Dorsolateral prefrontal cortex (tissue), 122 donors: ENCODE measurements at places on chromosomes 1 and 21.

DNA sequence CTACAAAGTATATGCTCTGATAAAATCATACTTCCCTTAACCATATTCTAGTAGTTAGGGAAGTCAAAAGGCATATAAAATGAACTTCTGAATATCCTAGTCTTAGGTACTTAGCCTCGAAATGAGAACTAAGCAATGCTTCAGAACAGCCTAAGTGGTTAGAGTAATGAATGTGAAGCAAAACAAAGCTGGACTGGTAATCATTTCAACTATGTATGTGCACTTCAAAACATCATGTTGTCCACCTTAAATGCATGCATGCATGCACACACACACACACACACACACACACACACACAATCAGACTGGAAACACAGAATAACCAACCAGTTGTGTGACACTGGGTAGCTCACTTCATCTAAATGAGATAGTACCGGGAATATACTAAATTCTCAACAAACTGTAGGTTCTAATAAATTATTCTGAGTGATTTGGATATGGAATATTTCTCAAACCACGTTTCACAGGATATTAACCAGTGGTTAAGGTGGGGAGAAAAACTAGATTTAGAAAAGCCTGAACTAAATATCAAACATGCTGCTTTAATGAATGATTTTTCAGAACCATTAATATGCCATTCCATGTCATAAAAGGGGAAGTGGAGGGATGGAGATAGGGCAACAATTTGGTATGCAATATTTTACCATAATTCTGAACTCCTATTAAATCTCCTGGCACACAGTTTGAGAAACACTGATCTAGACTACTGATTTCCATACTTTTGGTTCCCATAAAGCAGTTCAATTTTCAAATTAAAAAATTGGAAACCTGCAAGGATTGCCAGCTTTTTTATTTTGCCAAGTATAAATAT lies 19.5 kb downstream of the RNF115 start:
- DNase-seq: no peak

GRCh38 chr1:17485281-17485680 lies 45.8 kb upstream of the RCC2 start:
- DNase-seq: no peak

DNA sequence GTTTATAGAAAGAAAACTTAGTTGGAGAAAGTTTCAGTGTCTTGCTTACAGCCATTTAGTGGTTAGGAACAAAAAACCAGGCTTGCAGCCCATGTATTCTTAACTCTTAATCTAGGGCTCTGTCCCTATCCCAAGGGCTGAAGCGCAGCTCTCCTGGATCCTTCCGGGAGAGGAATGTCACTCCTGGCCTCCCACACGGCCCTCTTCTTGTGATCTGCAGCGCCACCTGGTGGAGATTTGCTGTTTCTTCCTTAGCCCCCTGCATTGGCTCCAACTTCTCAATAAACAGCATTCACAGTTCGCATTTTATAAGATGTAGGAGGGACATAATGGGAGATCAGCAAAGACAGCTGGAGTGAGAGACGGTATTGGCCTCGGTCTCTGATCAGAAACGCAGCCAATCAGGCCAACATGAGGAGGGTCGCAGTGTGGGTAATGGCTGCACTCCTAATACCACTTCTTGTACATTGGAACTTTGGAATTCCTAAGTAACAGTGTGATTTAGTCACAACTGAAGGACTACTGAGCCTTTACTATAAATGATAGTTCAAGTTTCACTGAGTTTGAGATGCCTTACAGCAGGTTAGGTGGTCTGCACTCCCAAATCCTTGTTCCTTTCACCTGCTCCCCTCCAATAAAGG lies 283.4 kb downstream of the ASTN1 start:
- DNase-seq: peak; percentile 67

DNA sequence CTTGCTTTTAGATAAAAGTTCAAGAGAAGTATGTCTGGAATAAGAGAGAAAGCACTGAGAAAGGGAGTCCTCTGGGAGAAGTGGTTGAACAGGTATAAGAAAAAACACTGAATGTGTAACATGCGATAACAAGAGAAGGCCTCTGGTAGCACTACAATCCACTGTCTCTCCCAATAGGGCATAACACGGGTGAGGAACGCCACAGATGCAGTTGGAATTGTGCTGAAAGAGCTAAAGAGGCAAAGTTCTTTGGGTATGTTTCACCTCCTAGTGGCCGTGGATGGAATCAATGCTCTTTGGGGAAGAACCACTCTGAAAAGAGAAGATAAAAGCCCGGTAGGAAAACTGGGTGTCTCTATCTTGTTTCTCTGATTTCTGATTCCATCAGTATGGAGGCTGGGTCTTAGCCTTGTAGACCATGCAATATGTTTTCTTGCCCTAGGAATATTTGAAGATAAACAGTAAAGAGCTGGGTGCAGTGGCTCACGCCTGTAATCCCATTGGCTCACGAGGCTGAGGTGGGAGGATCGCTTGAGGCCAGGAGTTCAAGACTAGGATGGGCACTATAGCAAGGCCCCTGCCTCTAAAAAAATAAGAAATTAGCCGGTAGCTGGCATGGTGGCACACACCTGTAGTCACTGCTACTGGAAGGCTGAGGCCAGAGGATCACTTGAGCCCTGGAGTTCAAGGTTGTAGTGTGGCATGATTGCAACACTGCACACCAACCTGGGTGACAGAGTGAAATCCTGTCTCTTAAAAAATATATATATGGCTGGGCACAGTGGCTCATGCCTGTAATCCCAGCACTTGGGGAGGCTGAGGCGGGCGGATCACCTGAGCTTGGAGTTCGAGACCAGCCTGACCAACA lies 40.4 kb downstream of the DAP3 start:
- DNase-seq: no peak

DNA sequence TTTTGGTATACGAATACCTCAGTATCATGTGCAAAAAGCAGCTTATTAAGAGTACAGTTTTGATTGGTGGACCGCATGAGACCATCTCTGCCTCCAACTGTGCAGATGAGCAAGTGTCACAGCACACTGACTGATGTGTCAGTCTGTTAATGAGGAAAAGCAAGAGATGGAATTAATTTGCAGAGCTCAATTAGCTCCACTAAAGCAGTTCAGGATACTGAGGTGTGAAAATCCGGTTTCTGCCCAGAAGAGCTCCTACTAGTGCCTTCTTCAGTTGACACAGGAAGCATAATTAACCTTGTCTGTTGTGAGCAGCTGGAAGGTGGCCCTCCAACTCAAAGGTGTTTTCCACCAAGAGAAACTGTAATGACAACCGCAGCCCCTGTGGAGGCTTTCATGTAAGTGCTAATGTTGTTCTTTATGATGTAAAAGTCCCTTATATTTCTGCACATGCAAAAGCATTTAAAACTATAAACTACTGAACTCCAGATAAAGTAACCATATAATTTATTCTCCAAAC lies 44.3 kb downstream of the PCNX2 start:
- DNase-seq: no peak

DNA sequence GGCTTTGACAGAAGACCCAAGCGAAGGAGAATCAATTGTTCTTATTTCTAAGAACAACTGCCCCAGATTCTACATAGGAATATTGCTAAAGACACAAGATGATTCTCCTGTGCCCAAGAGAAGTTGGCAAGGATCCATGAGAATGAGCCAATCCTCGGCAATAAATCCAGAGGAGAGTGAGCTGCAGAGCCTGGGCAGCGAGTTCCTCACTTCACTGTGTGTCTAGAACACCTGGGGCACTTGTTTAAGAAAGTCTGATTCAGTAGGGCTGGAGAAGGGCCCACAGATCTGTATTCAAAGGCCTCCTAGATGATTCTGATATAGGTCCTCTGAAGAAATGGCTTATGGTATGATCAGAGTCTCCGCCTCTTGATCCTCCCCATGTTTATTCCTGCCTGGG lies 31.8 kb downstream of the GADD45A start:
- no peak for DNase-seq

DNA sequence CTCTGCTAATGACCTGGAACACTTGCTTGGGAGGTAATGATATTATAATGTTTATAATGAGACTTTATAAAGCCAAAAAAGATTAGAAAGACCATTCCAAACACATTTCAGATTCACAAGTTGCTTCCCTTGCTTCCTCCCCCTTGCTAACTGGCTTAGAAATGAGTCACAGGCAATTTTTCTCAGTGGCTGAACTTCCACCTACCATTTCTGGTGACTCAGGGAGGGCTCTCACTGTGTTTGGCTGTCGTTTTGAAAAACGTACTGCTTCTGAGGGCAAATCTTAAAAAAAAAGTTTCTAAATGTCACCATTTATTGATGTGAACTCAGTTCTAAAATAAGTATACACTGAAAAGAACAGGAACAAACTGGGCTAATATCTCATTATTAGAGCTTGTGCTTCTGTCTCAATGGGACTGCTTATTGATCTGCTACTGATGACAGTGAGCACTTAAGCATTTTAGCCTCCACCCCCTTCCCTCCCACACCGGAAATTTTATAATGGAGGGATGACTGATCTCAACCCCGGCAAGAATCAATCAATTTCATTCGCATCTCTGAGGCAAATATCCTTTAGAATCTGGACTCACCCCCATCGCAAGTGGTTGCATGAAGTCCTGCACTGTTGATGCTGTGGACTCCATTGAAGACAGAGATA lies 278.3 kb downstream of the KCTD3 start:
- DNase-seq: no peak

GRCh38 chr1:17819129-17819802 lies 64.1 kb downstream of the ACTL8 start:
- DNase-seq: no peak

GRCh38 chr1:110112143-110112542 lies at the start of gene UBL4B:
TSS of gene UBL4B (plus strand) at chr1:110112443. CDS start at chr1:110112535, 92 bp downstream.
- DNase-seq: no peak

GRCh38 chr1:206495493-206496046 lies 11.8 kb upstream of the RASSF5 start:
- no peak for DNase-seq

DNA sequence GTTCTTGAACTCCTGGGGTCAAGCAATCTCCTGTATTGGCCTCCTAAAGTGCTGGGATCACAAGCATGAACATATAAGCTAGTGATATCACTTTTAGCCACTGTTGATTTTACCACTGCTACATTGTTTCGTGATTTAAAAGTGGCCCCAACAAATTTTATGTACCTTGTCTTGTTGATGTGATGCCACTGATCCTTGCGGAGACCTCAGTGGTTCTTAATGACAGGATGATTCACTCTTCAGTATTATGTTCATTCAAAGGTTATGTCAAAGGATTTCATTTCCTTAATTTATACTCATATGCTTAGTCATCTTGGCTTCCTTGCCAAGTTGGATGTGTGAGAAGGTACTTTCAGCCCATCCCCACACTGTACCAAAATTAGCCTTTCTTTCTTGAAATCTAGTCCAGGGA lies 12.1 kb downstream of the PRKACB start:
- no peak for DNase-seq

GRCh38 chr1:68321084-68321685 lies 88.9 kb upstream of the WLS start:
- DNase-seq: peak; percentile 44

DNA sequence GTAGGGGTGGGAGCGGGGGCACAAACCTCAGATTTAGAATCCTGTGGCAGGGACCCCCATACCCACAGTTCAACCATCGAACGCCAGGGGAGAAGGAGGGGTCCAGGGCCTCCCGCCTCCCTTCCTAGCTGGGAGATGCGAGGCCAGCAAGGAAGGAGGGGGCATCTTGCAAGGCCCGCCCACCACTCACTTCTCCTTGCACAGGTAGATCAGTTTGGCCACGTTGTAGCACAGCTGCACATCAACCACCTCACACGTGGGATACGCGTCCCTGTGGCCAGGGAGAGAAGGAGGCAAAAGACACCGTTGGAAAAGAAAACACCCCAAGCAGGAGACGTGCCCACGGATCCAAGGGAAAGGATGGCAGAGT lies 19.6 kb downstream of the TMEM63A start:
- no peak for DNase-seq

- no peak for DNase-seq
Observed at GRCh38 chr1:97424209-97424608, 496.6 kb downstream of the DPYD start.

GRCh38 chr1:66478116-66478515 lies 55.8 kb upstream of the SGIP1 start:
- no peak for DNase-seq

DNA sequence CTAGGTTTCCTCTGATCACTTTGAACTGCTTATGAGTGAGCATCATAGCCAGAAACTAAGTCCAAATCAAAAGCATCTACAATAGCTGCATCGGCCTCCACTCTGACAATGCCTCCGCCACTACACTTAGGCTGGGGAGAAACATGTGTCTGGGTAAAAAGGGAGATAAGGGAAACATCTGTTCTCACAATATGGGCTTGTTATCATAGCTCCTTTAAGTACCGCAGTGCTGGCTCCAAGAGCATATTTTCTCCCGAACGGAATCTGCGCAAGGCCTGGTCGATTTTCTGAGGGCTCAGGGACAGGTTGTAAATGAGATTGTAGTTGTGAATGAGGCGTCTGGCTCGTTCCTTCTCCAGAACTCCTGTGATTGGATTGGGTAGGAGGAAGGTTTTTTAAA lies 63.9 kb upstream of the CYP2J2 start:
- DNase-seq: no peak

GRCh38 chr1:182101415-182102042 lies 40.0 kb upstream of the ZNF648 start:
- DNase-seq: no peak

- no peak for DNase-seq
Observed at GRCh38 chr1:7642418-7642704, 128.7 kb upstream of the VAMP3 start.

DNA sequence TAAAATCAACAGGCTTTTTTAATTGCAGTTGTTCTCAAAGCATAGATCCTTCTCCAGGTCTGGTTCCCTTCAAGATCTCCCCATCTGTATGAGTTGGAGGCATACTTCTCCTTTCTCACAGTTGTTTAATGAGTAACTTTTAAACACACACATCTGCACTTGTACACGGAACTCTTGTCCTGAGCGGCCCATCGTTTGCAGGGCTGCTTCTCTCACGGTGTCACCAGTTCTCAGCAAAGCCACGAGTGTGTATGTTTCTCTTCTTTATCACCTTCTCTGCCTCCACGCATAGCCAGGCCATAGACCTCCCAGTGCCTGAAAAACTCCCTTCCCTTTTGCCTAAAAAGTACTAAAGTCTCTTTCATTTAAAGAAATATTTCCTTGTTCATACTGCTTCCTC lies 68.7 kb upstream of the ROR1 start:
- DNase-seq: no peak

GRCh38 chr1:28862571-28863403 lies 50.8 kb downstream of the OPRD1 start:
- no peak for DNase-seq

- no peak for DNase-seq
Observed at GRCh38 chr1:38512789-38513188, 346.8 kb downstream of the RRAGC start.

GRCh38 chr1:184494929-184495328 lies 108.1 kb downstream of the C1orf21 start:
- no peak for DNase-seq

DNA sequence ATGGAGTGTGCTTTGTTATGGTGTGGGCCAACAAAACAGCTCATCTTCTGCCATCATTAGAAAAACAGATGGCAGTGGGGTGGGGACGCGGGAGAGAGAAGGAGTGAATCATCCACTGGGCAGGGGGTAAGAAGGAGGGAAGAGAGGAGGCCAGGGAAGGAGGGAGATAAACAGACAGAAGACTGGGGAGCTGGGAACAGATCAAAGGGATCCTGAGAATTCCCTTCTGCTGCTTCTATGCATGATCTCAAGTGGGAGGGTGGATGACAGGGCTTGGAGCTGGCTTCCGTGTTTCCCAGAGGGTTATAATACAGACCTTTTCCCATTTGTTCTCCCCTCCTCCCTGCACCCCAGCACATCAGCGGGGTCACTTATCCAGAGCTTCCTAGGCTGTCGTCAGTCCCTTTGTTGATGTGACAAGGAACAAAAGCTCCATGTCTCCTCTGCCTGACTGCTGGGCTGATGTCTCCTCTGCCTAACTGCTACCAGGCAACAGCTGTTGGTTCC lies 338.6 kb downstream of the PAPPA2 start:
- no peak for DNase-seq
